ENCODE measurements at places on chromosomes 6 and 20. TPM values are rescaled to one million over a fixed set of nuclear protein-coding genes. Genes with fewer than 3 reads are reported as not detected.

GRCh38 chr6:113048741-113049140, 701.6 kb downstream of the RFPL4B start:
- H3K4me1 ChIP-seq = no peaks in the 10 kb centered on the region
- no peak overlapping the region for H3K27ac ChIP-seq

DNA sequence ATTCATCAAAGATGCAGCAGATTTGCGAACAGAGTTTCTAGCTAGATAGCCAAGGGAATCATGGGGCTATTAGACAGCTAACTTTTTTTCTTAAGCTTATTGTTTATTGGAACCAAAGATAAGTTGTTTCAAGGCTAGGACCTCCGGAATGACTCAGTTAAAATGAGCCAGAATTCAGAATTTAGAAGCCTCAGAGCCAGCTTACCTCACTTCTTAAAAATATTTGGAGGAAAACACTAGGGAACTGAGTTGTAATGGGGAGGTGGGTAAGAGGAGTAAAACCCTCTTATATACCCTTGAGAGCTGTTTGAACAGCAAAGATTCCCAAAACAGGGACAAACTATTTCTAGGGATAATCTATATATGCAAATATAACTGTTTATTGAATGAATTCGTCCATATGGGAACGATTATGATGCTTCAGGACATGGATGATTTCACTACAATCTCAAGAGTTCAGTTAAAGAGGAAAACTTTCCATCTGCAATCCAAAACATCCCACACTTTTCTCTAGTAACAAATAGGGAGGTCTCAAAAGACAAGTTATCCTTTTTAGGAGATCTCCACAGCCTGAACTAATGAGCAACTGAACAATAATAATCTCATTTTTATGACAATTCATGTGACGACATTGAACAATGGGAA, 12.6 kb upstream of the CARMIL1 start:
- H3K27ac ChIP-seq = no peak overlapping the region
- H3K27me3 ChIP-seq = no peaks in the 10 kb centered on the region
- H3K36me3 ChIP-seq = no peaks in the 10 kb centered on the region
- no peak overlapping the region for H3K4me3 ChIP-seq
- no peaks in the 10 kb centered on the region for H3K4me1 ChIP-seq

DNA sequence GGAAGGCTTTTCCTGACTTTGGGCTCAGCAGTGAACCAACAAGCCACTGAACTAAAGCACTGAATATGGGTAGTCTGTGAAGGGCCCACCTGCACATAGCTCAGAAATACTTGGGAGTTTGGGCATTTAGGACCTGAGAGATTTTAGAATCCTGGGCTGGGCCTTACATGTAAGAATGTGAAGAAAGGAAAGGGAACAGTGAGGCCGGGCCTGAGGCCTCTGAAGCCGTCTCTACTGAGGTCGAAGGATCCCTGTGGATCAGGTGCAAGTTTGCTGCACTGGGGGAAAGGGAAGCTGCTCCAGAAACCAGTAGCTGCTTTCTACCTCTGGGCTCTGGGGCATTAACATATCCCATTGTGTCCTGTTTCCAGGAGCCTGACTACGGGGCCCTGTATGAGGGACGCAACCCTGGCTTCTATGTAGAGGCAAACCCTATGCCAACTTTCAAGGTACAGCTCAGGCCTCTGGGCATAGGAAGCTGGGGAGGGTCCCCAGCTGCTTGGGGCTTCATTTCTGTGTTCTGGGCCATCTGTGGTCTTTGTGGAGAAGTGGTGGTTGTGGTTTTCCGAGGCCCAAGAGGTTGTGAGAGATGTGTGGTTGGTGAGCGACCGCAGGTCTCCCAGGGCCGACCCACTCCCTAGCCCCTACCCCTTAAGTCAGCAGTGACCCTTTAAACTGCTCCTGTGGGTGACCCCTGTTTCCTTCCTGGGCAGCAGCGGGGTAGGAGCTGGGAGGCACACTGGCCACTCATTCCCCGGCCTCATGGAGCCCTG, 30.3 kb downstream of the PLCG1 start:
- H3K27ac ChIP-seq = no peak overlapping the region
- H3K36me3 ChIP-seq = peaks cover 83% of the 10 kb centered on the region
- no peaks in the 10 kb centered on the region for H3K27me3 ChIP-seq
- H3K4me1 ChIP-seq = no peaks in the 10 kb centered on the region
- DNase-seq = no peak
- H3K4me3 ChIP-seq = no peak overlapping the region

AHCY gene
- polyA plus RNA-seq = 638 TPM

DNA sequence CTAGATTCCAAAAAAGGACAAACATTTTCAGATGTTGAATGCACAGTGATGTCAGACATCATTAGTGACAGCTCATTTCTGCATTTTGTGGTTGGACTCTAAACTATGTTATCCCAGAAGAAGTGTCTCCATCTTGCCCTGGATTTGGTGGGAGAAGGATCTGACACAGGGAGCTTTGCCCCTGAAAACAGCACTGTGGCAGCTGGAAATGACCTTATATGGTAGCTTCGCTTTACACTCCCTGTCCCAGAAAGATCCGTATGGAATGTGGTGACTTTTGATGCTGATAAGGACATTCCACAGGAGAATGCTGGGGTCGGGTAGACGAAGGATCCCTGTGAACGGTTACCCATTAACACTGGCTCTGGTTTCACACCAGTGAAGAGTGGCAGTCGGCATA, 87.2 kb upstream of the EDN1 start:
- DNase-seq = peak; percentile 15
- 0 out of 2 replicates have a peak overlapping the region, but pooled peaks have one; percentile 19 for H3K27ac ChIP-seq
- no peak overlapping the region for H3K4me3 ChIP-seq
- no peaks in the 10 kb centered on the region for H3K27me3 ChIP-seq
- no peaks in the 10 kb centered on the region for H3K36me3 ChIP-seq

SNAI1 gene
- 10.6 TPM for polyA plus RNA-seq

- no peaks in the 10 kb centered on the region for H3K36me3 ChIP-seq
- DNase-seq = no peak
- peaks cover 14% of the 10 kb centered on the region for H3K4me1 ChIP-seq
- H3K4me3 ChIP-seq = no peak overlapping the region
- no peak overlapping the region for H3K27ac ChIP-seq
- H3K27me3 ChIP-seq = no peaks in the 10 kb centered on the region
These were observed 31.9 kb downstream of the INSM1 start for GRCh38 chr20:20399531-20400500.

GMPR gene
- polyA plus RNA-seq = 1.2 TPM

DNA sequence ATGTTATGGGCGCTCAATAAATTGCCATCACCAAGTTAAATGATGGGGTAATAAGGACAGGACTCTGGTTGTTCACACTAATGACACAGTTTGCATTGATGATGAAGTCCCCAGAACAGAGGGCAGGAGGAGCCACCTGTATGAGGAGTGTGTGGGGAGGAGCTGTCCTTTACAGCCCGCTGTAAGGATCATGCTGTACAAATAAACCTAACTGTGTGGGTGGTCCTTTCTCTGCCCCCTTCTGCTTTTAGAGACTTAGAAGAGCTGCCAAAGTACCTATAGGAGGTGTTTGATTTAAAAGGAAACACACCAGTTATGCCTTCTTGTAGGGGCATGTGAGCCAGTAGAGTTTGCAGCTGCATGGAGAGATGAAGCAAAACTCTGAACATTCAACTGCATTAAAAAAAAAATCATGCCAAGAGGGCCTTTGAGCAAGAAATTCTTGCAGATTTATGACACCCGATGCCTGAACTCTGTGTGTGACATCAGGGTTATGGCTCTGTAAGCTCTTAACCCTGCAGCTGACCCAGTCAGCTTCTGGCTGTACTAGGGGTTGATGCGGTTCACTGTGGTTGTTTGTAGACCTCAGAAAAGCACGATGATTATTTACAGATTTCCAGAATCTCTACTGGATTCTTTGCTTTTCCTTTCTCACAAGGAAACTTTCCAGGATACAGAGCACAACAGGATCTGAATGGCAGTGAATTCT, 67.4 kb downstream of the UST start:
- no peak overlapping the region for H3K4me3 ChIP-seq
- DNase-seq = no peak
- H3K27me3 ChIP-seq = no peaks in the 10 kb centered on the region
- H3K4me1 ChIP-seq = peaks cover 5% of the 10 kb centered on the region

- H3K4me3 ChIP-seq = no peak overlapping the region
- no peaks in the 10 kb centered on the region for H3K36me3 ChIP-seq
- no peaks in the 10 kb centered on the region for H3K27me3 ChIP-seq
- H3K27ac ChIP-seq = no peak overlapping the region
- DNase-seq = no peak
- H3K4me1 ChIP-seq = no peaks in the 10 kb centered on the region
These were observed 54.1 kb upstream of the BCLAF1 start for GRCh38 chr6:136343700-136344099.
